ENCODE measurements at places on chromosomes 7 and 10. TPM values are rescaled to one million over a fixed set of nuclear protein-coding genes. Genes with fewer than 3 reads are reported as not detected.

CLEC2L gene
- not detected for total RNA-seq

HOXA10 gene
- under 0.01 TPM for total RNA-seq

GNAT3 gene
- total RNA-seq = not detected

SEMA3E gene
- 0.06 TPM for total RNA-seq
